ENCODE measurements at places on chromosomes 12 and 14.

DNA sequence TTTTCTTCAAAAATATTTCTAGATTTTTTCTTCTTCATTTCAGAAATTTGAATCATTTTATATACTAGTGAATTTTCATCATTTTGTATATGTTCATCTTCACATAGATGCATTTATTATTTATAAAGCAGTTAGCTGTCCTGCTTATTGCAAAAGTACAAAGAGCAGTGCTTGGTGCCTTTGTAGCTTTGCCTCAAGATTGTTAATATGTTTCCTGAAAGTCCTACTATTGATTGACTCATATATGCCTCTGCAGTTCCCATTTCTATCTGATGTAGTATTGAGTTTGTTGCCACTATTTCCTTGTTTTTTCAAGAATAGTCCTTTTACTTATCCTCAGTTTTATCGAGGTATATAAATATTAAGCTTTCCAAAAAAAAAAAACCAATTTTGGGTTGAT lies 89.7 kb downstream of the PDE3A start:
- no peak for DNase-seq

DNA sequence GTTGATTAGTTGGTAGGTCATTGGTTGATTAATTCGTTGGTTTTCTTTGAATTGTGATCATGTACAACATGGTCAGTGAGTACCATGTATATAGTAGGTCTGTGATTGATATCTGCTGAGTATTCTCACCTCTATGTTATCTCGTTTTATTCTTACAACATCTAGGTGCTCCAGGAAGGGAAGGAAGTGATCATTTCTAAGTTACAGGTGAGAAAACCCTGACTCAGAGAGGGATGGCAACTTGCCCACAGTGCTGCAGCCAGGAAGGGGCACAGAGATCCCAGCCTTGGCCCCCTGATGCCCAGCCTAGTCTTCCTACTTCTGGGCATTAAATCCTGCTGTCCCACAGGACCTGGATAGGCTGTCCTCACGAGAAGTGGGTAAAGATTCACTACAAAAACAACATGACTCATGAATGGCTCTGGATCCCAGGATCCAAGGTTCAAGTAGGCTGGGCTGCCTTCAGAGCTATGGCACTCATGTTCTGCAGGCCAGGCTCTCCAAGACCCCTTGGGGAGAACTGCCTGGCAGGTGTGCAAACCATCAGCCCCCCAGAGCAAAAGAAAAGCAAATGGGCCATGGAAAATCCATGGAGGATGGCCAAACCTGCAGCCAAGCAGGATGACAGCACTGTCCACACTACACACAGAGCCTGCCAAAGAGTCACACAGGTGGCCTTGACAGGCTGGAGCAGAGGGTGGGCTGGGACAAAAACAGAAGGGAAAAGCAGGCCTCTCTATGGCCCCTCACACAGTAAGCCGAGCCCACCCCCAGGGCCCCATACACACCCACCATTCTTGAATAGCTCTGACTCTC lies 146.2 kb downstream of the BCL11B start:
- DNase-seq, result no peak

- no peak for DNase-seq
Observed at GRCh38 chr14:23024612-23025075, 10.1 kb downstream of the PSMB5 start.

DNA sequence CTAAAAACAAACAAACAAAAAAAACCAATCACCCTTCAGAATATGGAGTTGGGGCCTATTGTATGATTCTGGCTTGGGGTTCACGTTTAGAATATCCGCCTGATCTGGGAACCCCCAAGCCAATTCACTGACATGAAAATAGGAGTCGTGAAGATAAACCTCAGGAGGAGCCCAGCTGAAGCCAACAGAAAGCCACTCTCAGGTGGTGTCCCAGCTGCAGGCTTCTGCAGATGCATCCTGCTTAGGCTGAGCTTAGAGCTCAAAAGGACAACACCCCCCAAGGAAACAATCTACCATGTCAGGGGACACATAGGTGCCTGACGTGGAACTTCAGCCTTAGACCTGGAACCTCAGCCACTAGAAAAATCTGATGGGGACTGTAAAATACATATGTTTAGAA lies 51.9 kb downstream of the SYNE3 start:
- no peak for DNase-seq

GRCh38 chr12:117470804-117471203 lies 109.4 kb upstream of the NOS1 start:
- no peak for DNase-seq

GRCh38 chr14:29757711-29758233 lies 169.9 kb downstream of the PRKD1 start:
- DNase-seq, result no peak

DNA sequence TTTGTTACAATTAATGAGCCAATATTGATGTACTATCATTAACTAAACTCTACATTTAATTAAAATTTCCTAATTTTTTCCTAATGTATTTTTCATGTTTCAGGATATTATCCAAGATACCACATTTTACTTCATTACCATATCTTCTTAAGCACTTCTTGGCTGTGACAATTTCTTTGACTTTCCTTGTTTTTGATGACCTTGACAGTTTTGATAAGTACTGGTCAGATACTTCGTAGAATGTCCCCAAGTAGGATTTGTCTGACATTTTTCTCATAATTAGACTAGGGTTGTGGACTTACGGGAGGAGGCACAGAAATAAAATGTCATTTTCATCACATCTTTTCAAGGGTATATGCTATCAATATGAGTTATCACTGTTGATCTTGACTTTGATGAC lies 700.9 kb downstream of the BCL11B start:
- DNase-seq, result no peak

- no peak for DNase-seq
Observed at GRCh38 chr12:116166306-116166705, 111.2 kb downstream of the MED13L start.

- DNase-seq, result no peak
Observed at GRCh38 chr12:98699586-98699985, 54.5 kb downstream of the APAF1 start.

DNA sequence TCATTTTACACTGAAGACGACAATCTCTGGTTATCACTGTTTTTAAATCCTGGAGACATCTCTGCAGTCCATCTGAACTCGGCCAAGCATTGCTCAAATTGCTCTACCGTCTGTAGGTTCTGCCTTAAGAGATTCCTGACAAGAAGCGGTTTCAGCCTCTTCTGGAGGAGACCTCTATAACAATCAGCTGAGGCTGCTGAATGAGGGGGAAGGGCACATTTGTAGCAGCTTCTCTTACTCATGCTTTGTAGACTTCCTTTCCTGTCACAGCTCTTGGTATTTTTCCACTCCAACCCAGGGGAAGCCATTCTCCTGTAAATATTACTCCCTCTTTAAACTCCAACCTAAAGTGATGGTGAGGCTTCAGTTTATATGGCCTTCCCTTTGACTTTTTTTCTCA lies 3.0 kb downstream of the ARG2 start:
- no peak for DNase-seq

GRCh38 chr12:118023301-118023860 lies 6.9 kb downstream of the RFC5 start:
- no peak for DNase-seq

DNA sequence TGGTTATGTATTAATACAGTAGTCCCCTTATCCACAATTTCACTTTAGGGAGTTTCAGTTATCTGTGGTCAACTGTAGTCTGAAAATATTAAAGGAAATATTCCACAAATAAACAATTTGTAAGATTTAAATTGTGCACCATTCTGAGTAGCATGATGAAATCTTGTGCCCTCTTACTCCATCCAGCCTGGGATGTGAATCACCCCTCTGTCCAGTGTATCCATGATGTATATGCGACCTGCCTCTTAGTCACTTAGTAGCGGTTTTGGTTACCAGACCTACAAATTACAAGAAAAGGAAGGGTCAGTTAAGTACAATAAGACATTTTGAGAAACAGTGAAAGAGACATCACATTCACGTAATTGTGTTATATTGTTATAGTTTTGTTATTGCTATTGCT lies 39.9 kb upstream of the MDGA2 start:
- DNase-seq, result no peak

Data from bone marrow (tissue), 2 donors.